ENCODE measurements at places on chromosomes 7 and 10.

- no peak for DNase-seq
Observed at GRCh38 chr7:114656466-114656865, 241.9 kb downstream of the FOXP2 start.

GRCh38 chr7:141563956-141564623, 12.9 kb downstream of the AGK start:
- DNase-seq = no peak

DNA sequence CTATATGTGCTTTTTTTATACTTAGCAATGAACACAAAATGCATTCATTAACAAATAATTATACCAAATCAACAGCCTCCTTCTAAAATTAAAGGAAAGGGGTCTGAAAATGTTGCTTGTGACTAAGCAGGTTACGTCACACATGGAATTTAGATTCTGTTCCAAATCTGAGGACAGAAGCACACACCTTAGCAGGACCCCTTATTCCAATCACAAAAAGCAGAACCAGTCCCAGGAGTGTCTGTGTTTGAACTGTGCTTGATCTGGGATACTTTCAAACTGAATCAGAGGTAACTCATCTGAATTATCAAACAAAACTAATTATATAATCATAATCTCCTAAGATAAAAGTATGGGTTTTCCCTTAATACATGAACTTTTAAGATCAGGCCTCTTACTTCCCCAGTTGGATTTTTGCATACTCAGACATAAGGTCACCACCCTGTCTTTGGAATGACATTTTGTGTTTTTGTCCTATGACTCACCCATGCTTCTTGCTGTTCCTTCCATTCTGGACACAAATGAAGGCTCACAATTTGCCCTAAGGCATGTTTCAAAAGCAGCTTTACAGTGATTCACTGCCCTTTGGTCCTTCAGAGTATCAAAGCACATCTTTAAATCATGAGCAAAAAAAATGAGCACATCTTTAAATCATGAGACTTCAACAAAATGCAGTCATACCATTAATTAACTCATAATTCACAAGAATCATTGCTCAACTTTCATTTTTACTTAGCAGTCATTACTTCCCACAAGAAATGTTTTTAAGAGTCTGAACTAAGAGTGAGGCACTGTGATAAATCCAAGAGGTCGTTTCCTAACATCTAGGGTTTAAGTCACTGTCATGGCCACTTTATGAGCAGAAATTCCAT, 35.5 kb downstream of the SEMA3C start:
- DNase-seq = no peak

- DNase-seq = no peak
Observed at GRCh38 chr10:132774902-132775863, 10.8 kb downstream of the NKX6-2 start.

DNA sequence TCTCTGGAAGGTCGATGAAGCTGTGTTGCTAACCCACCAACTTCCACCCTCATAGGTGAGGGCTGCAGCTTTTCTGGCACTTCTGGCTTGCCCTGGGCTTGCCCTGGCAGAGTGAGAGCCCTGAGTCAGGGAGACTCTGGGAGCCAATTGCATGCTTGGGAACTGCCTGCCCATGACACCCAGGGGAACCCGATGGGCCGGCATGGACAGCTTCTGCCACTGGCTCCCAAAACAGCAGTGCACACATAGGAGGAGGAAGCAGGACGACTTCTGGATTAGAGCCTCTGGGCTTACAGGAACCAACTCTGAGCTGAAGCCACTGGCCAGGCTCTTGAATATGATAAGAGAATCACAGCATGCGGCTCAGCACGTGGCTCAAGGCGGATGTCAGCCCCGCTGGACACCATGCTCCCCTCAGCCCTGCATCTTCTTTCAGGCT, 135.2 kb upstream of the UNC5B start:
- no peak for DNase-seq

DNA sequence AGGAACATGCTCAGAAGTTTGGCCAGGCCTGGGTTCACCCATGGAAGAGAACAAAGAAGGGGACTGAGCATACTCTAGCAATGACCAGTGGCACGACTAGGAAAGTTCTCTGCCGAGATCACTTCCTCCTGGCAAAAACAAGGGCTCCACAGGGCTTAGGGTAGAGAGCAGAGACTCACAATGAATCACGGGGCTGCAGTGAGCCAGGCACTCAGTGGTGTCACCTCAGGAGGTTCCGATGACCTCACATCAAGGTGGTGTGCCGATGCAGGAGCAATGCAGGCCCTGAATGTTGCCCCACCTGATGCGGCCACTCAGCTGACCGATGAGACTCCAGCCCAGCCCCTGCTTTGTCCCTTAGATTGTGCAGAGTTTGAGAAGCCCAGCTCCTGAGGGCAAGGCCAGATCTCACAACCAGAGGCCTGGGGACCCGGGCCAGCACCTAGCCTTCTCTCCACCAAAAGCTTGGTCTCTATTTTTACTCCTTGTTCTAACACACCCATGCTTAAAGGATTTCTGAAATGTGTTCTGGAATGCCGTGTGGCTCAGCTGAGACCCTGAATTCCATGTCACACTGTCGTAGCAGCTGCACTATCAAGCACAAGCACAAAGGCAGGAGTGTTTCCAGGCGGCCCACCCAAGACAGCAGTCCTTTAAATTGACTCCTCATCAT, 60.9 kb downstream of the COBL start:
- DNase-seq = no peak

DNA sequence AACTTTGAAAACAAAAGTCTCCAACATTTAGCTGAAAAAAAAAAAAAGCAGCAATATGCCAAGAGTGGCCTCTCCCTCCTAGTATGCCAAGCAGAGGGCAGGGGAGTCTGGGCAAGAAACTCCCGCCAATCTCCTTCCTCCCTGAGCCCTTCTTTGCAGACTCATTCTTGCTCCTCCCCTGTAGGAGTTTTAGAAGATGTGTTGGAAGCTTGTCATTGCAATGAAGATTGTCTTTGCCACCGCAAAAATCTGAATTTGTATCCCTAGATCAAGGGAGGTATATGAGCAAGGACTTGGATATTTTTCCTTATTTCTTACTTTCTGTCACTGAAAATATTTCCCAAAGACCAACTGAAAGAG, 2.6 kb upstream of the TNS3 start:
- no peak for DNase-seq

GRCh38 chr7:121872831-121873288, at the start of gene PTPRZ1:
PTPRZ1 (plus strand) TSS chr7:121873161; CDS start chr7:121873500, 339 bp downstream.
- peak; percentile 35 for DNase-seq

DNA sequence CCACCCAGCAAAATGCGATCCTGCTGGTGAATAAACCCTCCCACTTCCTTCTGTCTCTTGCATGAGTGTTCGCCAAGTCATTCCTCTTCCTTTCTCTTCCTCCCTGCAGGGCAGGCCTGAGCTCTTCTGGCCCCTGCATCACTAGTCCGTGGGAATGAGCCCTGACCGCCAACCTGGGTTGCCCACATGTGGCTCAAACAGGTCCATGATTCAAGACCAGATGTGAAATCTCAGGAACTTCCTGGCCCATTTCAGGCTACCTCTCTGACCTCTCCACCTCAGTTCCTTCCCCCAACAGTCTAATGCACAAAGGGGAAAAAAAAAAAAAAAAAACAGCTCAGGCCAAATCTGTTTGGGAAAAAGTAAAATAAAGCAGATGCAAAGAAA, 5.4 kb upstream of the YWHAG start:
- no peak for DNase-seq

GRCh38 chr10:665579-666091, 23.8 kb downstream of the DIP2C start:
- DNase-seq = peak; percentile 73

DNA sequence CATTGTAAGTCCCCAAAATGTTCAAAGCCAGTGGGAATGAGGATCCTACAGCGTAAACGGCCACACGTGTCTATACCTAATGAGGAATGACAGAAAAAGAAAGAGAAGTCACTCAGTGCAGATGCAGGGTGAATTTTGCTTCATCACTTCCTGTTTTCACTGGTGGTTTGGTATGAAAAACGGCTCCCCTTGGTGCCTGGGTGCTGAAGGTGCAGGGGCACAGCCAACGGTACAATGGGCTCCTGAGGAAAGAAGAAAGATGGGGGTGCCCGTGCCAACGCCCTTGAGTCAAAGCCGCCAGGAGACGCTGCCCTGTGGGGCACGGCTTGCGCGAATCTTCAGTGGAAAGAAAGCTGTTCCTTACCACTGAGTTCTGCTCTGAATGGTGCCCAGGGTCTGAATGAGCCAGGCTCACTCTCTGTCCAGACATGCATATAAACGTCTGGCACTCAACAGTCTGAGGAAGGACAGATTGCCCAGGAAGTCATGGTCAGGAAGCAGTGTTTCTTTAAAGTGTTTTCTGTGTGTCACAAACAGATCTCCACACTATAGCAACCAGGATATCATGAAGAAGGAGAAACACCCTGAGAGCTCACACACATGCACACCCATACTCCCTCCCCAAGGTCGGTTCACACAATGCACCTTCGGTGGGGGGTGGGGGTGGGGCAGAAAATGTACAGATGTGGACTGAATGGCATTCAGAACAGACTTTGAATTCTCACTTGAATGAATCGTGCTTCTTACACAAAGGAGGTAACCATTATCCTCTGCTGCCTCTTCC, 105.8 kb downstream of the ELMO1 start:
- DNase-seq = no peak

- no peak for DNase-seq
Observed at GRCh38 chr10:122112021-122112616, 123.2 kb downstream of the TACC2 start.

GRCh38 chr10:98587156-98587837, 140.6 kb upstream of the HPS1 start:
- no peak for DNase-seq
